Activated CD4-positive, alpha-beta T cell treated with anti-CD3 and anti-CD28 coated beads for 24 hours (primary cell): ENCODE measurements at places on chromosomes 12 and 14.

DNA sequence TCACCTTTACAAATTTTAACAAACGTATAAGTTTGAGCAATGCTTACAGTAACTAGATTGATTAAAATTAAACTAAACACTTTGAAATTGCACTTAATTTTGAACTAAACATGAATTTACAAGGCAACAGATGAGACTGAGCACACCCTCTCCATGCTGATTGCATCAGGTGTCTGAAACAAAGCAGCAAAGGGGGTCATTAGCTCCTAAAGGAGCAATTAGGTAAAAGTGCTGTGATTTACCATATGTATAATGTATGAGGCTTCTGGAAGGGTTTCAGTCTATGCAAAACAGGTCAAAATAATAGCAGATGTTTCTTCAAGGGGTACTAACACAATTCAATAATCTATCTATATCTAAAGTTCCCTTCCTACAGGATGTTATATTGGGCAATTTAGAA lies 98.8 kb upstream of the LMNTD1 start:
- DNase-seq = no peak

DNA sequence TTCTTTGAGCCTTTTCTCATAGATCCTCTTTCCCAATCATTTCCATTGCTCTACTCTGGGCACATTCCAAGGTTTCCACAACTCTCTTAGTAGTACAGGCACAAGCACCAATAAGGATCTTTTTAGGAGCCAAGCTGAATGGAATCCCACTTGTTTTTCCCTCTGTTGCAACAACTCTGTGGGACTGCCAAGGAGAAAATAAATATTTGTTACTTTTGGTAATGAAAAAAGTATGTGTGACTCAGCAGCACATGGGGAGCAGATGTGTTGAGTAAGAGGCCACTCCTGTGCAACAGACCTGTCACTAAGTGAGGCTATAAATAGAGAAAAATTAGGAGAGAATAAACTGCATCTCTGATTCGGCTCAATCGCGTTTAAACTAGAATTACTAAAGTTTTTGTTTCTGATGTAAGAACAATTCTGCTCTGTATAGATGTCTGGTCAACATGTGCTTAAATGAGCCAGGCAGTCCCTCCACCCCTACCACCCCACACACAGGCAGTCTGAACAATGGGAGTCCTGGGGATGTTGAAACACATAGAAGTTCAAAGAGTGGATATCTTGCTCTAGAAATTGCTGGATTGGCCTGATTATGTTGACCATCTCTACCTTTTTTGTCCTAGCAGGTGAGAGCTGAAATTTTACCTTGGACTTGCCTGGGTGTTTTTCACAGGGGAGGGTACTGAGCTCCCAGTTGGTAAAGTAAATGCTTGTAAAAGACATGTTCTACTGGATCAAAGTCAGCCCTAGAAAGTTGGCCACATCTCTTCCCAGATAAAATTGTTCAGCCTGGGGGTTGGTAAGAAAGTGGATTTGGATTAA lies 244.3 kb upstream of the NOVA1 start:
- no peak for DNase-seq

GRCh38 chr12:97257726-97258125 lies 204.9 kb upstream of the RMST start:
- no peak for DNase-seq

GRCh38 chr12:104458694-104459367 lies 2.1 kb downstream of the CHST11 start:
- DNase-seq = no peak

- DNase-seq = no peak
Measured at GRCh38 chr14:38553586-38553985, 297.7 kb upstream of the CLEC14A start.
